ENCODE measurements at places on chromosomes 12 and 14.

DNA sequence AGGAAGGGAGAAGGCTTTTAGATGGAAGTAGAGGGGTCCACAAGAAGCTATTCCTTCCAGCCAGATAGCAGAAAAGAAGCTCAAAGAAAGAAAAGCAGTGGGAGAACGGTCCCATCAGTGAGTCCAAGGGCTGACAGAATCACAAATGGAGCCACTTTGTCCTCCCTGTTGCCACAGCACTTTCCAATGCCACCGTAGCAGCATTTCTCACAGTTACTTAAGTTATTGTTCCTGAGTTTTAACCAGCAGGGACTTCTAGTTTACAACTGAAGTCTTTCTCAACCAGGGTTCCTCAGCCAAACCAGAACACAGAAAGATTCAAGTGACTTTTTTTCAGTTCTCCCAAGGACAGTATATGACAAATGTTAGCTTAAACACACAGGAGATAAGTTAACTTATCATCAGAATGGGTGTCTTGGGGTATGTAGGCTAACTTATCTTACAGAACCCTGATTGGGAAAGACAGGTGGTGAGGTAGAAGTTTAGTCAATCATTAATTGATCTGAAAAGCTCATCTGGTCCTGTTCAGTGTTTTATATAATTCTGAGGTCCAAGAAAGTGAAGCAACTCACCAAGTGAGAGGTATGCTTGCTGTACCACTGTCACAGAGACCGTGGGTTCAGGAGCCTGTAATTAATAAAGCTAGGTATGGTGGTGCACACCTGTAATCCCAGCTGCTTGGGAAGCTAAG lies 7.0 kb downstream of the GATC start:
- no peak for DNase-seq

DNA sequence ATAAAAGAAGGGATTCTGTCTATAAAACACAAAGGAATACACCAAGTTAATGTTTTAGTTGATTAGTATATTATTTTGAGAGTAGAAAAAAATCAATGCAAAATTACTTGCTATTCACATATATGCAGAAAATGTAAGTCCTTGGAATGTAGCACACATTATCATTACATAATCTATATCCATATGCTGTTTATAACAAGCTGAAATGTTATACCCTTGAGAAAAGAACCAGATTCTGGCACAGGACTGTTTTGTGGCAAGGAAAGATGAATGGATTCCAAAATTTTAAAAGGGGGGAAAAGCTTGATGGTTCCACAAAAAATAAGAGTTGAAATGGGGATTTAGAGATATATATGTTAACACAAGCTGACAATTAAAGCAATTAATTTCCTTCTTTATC lies 153.6 kb downstream of the MSRB3 start:
- no peak for DNase-seq

- no peak for DNase-seq
Measured at GRCh38 chr12:67419810-67420209, 150.7 kb downstream of the CAND1 start.

- DNase-seq, result no peak
Measured at GRCh38 chr12:118986050-118986449, 4.7 kb downstream of the SRRM4 start.

- no peak for DNase-seq
Measured at GRCh38 chr14:83162361-83162929, 1628.8 kb upstream of the SEL1L start.

- no peak for DNase-seq
Measured at GRCh38 chr12:93379326-93379980, 1.7 kb downstream of the NUDT4 start.

DNA sequence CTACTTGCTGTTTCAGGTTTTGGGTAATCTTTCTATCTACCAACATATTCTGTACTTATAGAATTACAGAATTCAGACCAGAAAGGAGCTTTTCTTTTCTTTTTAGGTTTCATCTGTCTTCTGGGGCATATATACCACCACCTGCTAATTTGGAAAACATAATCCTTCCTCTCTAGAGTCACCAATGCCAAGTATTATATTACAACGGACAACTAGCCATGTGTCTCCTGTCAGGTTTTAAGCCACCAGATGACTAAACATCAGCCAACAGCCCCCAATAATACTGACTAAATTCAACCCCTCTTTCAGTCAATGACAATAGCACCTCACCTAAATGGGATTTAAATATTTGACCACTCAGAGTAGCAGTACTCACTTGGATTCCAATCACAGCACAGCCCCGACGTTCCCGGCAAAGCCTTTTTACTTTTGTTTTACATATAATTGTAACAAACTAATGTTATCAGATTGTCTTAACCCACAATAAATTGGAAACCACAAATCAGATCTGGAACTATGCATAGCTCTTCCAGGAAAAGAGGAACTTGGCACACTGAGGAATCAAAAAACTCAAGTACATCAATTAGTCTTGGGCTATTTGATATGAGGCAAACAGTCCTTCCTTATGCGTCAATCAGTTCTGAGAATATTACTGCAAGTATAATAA lies 13.5 kb downstream of the SLC11A2 start:
- DNase-seq, result no peak

DNA sequence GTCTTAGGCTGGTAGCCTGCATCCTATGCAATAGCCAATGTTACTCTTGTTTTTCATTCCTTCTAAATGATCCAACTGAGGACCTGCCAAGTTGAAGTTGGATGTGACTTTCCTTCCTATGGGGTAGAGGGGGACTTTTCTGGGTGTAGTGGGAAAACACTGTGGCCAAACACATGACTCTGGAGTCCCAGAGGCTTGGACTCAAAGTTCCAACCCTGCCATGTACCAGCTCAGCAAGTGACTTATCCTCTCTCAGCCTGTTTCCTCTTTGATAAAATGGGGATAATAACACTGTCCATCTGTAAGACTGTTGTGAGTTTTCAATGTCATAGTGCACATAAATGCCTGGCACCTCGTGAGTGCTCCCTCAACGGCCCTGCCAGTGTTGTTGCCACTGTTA lies 97.0 kb downstream of the ZFP36L1 start:
- DNase-seq, result no peak

DNA sequence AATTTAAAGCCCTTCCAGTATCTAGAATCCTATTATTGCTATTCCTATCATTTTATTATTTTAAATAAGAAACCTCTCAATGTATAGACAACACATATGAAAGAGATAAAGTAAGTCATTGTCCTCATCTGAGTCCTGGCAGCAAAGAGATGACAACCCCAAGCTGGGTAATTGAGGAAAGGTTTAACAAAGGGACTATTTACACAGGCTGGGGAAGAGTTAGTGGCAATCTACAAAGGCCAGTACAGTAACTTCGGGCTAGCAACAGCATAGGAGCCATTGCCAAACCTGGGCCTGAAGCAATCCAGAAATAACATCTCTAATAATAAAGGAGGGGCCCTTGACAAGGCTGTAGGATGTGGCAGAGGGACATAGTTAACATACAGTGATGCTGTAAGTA lies 11.2 kb downstream of the PDE6H start:
- DNase-seq, result no peak

DNA sequence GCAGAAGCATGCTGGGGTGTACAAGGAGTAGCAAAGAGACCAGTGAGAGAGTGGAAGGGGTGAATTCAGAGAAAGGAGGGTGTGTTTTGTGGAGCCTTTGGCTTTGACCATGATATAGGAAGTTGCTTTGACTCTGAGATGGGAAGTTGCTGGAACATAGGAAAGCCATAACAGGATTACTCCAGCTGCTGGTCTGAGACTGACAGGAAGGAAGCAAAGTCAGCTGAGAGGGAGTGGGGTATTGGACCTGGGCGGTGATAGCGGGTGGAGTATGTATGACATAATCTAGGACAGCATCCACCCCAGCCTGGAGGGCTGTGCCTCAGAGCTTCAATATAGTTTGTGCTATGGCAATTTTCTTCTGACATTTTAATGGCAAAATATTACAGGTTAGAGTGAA lies 324.4 kb downstream of the PDZRN4 start:
- DNase-seq, result no peak

- DNase-seq, result no peak
Measured at GRCh38 chr12:94644141-94644979, 6.0 kb downstream of the TMCC3 start.

- DNase-seq, result no peak
Measured at GRCh38 chr14:59093902-59094301, 94.6 kb upstream of the DAAM1 start.

GRCh38 chr14:61557262-61557661 lies 138.1 kb upstream of the HIF1A start:
- DNase-seq, result no peak

DNA sequence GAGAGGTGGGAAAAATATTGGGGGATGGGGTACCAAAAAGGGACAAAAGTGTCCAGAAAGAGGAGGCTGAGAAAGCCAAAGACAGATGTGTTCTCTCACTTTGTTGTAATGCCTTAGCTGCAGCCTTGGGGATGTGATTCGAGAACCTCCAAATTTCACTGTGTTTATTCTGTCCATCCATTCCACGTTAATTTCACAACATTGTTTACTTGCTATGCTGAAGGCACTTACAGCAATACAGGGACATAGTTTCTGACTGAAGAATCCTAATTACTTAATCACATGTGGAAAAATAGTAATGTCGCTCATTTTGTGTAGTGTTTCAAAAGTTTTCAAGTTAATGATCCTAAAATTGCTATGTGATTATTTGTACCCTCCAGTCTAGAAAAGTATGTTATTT lies 146.2 kb upstream of the SLC38A2 start:
- DNase-seq, result no peak

DNA sequence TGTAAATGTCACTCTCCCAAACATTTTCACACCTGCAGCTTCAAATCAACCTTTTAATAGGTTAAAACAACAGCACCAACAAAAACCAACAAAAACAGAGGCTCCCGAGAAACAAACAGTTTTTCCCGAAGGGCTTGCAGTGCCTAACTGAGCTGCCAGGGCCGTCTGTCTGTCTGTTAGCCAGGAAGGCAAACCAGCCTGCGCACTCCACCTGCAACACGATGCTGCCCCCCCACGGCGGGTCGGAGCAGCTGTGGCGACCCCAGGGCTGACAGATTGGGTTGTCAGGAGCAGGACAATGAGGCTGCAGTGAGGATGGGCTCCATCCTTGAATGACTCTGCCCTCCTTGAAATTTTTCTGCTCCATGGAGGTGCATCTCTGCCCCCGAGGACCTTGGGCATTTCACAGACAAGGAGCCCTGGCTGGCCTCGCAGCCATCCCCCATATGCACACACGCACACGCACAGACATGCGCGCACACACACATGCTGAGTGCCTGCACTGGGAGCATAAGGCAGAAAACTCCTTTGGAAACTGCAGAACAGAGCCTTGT lies 2.6 kb downstream of the RTL1 start:
- DNase-seq, result no peak

DNA sequence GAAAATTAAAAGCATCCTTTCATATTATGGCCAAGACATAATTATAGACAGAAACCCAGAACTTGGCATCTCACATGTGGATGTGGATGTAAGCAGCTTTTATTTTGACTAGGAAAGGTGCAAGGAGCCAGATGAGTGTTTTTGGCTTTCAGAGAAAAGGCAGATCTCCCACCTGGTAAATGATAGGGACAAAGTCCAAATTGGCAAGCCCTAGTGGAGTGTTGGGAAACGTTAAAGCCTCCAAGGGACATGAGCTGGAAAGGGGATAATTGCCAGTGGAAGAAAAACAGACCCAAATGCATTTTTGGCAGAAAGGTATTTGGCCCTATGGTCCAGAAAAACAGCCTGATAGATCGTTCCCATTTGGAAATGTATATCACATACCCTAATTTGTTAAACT lies 60.1 kb downstream of the KLHL28 start:
- DNase-seq, result no peak

DNA sequence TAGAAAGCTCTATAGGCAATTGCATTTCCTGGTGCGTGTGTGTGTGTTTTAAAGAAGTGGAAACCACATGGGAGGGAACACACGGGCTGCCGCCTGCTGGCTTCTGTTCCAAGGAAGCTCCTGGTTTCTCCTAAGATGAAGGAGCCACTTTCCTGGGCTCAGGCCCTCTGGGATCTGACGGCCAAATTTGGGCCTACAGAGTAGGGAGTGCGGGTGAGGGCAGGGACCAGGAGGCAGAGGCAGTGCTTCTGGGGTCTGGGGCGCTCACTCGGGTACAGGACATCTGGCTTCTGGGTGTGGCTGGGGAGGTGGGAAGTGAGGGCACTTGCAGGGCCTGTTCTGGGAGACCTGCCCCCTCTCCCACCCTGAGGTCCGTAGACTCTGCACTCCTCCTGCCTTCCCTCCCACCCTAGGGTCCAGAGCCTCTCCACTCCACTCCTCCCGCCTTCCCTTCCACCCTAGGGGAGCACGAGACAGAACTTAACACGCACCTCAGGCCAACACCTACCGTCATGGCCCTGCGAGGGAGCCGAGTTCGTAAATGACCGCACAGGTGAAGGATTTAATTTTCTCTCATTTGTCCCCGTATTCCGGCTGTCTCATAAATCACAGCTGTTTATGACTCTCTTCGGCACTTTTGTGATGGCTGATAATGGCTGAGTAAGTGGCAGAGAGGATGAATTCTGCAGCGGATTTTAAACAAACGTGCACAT lies 127.7 kb downstream of the KIF26A start:
- DNase-seq, result peak; percentile 25

DNA sequence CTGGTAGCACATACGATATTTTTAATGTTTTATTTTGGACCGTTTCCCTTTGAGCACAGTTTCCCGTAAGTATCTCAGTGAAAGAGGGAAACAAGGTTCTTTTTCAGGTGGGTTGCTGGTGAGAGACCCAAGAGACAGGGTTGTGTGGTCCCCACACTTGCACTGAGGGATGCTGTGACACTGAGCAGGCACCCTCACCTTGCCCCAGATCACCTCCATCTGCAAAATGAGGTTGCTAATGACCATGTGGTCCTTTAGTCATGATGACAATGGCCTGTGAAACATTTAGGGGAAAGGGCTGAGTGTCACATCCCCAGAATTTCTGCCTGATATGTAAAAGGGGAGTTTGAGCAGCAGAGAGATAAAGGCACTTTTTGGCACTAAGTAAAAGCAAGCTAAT lies 4.3 kb downstream of the CCND2 start:
- no peak for DNase-seq

DNA sequence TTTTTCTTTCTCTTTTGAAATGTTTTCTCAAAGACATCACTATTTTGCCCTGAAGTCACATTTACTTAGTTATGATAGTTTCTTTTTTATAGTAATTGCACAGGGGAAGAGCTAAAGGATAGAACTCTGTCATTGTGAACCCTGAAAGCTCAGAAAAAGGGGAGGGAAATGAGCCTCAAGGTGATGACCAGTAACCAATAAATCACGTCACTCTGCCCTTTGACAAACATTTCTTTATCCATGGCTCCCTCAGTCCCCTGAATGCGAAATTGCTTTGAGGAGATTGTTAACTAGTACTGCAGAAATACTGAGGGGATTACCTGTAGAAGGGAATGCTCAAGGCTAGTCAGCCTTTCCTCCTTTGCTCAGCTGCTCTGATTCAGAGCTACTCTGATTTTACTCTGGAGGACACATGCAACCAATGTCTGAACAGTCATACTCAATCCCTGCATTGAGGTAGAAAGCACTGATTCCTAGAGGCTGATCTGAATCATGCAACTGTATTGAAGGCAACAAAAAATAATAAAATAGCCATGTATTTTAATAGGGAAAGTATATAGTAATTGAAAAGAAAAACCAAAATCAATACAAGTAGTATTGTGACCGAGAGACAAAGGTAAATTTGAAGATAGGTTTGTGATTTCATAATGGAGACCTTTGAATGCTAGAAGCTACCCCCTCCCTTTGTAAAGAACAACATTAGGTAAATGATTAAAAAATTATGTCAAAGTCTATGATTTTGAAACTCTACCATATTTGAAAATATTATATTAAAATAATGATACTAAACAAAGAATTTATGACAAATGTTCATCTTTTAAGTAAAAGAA lies 24.7 kb downstream of the SLCO1B1 start:
- no peak for DNase-seq

Data from D341Med (cell line).